ENCODE measurements at places on chromosomes 16 and 17.
A peak's percentile ranks its signal among the peaks of the same experiment; 100 is the strongest.

DNA sequence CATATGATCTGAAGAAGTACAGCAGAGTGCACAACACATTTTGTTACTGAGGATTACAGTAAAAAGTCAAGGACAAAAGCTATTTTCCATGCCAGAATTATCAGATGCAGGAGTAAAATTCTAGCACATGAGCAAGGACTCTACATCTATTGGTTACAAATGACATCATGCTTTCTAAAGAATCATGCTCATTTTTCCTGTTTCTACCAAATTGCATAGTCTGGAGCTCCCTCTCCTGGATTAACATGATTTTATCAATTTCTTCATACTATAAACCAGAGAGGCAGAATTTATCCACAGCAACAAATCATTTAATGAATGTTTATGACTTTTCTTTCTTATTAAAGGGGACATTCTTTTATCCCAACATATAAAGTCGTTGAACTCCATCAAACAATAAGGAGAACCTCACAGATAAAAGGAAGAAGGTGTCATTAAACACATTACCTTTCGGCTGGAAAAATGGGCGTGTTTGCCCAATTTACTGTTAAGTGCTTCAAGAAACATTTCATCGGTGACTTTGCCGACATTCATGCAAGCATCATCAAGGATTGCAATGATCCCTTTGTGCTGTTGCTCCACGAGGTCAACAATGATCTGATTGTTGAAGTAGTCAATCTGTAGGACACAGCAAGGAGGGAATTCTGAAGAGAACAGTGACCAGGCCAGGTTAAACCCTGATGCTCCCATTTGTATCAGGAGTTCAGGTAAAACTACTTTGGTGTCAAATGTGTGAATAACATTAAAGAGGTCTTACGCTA lies 121.7 kb downstream of the MYO1D start:
- no peak for DNase-seq

GRCh38 chr17:72516772-72517399 lies 396.1 kb downstream of the SOX9 start:
- no peak for DNase-seq

- DNase-seq = no peak
Observed at GRCh38 chr16:23365602-23366240, 63.6 kb downstream of the SCNN1B start.

DNA sequence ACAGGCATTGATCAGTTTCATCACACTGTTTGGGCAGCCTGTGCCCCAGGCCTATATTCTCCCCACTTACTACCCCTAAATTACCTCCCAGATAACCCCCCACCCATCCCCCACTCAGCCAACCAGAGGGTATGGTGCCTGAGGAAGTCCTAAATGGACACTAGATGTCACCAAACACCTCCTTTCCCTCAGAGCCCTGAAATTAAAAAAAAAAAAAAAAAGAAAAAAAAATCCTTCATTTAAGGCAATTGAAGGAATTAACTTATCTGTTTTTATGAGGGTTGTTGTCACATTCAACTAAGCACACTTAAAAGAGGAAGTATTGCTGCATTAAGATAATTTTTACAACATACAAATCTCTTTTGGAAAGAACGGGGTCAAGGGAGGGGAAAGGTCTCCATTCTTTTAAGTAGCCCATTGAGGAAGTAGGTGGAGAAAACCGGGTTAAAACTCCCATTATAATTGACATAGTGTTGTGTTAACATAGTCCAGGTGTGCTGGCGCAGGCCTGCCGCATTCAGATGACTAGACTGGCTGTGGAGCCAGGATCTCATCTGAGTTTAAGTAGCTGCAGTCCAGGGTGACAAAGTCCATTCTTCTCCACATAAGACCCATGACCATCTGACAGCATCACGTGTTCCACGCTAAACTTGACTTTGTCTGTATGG lies 46.3 kb downstream of the SNX11 start:
- no peak for DNase-seq

DNA sequence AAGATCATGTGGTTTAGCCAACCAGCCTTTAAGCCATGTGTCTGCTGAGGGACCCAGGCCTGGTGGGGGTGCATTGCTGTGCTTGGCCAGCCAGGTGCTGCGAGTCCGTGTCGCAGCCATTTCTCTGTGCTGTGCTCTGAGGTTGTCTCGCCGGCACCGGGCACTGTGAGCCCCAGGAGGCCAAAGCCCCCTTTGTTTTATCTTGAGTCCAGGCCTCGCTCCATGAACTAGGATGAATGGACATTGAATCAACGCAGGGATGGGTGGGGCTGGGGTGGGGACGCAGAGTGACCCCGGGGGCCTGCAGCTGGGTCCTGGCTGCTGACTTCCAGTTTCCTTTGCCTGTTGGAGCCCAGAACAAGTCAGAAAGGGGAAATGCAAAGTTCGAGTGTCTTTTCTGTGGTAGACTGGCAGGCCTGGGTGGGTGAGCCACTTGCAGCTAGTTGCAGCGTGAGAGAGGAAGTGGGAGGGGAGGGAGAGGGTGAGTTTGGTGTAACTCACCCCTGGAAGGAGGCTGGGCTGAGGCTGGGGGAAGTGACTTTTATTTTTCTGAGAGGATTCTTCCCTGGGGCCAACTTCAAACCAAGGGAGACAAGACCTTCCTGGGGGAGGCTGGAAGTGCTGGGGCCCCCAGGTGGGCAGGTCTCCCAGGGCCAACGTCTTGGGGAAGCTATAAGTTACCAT lies 324.7 kb downstream of the SEC14L1 start:
- DNase-seq = peak; percentile 87

- no peak for DNase-seq
Observed at GRCh38 chr17:4386406-4386805, 19.9 kb upstream of the UBE2G1 start.

GRCh38 chr17:19299214-19299747 lies 62.1 kb downstream of the EPN2 start:
- DNase-seq = no peak

GRCh38 chr16:7268182-7268581 lies 64.5 kb upstream of the RBFOX1 start:
- no peak for DNase-seq

DNA sequence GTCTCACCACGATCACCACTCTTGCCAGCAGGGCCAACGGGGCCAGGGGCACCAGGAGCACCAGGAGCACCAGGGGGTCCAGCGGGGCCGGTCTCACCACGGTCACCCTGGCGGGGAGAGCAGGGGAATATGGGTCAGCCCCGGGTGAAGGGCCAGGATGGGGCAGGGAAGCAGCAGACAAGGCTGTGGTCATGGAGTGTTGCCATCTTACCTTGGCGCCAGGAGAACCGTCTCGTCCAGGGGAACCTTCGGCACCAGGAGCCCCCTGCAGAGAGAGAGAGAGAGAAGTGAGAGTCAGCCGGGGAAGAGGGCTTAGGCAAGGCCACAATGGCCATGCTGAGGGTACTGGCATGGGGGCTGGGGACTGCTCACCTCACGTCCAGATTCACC lies 12.9 kb downstream of the COL1A1 start:
- DNase-seq = no peak

DNA sequence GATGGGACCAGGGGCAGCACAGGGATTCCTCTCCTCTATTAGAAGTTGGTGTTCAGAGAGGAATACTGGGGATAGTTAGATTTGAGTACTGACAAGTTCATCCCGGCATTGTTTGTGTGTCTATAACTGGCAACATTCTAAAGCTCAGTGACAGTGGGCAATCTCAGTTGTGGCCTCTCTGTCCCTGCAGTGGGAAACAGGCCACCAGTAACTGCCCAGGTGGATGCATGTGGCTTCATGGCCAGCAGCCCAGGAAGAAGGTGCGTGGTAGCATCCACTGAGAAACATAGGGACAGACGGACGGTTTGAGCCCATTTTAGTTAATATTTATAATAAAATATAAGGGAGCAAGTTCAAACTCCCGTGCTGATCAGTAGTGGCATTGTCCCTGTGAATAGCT lies 51.5 kb downstream of the B9D1 start:
- no peak for DNase-seq

DNA sequence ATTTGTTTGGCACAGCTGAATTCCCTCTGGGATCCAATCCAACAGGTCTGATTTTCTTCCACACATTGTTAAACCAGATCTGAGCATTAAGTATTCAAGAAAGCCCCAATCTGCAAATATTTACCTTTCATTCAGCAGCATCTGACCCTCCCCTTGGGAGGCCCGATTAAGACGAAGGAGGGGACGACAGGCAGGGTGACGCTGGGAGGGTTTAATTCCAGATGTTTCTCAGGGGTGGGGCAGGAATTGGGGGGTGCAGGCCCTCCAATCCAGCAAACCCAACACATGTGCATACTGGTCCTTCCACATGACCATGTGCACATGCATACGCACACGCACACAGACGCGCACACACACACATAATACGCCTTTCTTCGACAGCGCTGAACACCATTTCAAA lies 240.5 kb downstream of the GSG1L start:
- DNase-seq = no peak

- DNase-seq = no peak
Observed at GRCh38 chr17:79666111-79666510, 55.3 kb upstream of the RBFOX3 start.

DNA sequence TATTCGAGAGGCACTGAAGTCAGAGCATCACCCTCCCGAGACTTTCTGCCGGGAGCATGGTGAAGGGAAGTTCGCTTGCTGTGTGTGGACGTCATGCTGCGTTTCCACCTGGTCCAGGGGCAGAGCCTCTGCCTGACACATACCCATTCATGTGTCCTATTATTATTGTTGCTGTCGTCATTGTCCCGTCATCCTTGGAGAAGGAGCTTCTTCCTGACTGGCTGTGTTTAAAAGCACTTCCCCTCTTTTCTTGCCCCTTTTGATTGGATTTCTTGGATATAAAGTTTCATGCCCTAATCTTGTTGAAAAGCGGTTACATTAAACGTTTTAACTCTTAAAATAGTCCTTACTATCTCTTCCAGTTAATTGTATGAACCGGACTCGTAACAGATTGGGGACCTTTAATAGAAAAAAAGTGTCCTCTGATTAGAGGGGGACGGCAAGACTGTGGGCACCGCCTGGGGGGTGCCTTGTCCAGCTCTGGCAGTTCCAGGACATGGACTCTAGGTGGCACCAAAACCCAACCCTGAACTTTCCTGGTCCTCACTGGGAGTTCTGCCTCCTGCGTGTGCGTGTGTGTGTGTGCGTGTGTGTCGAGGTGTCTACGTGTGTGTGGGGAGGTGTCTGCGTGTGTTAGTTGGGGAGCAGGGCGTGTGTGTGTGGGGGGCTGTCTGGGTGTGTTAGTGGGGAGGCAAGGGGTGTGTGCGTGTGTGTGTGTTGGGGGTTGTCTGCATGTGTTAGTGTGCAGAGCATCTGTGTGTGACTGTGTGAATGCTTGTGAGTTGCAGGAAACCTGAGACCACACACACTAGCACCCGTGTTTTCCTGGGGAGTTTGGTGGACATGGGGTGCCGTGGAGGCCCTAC lies 133.3 kb upstream of the CIBAR2 start:
- DNase-seq = peak; percentile 60

GRCh38 chr17:50908860-50909764 lies 43.0 kb upstream of the TOB1 start:
- DNase-seq = peak; percentile 68

DNA sequence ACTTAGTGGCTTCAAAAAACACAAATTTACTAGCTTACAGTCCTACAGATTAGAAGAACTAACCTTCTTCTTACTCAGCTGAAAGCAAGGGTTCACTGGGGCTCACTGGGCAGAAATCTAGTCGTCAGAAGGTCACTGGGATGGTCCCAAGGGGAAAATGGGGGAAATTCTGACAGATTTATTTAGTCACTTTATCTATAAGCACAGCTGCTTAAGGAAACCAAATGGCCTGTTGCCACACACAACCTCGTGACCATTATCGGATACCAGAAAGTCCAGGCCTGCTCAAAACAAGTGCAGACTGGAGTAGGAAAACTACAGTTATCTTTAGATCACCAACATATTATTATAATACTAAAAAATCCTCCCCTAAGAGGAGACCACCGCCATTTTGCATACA lies 374.6 kb upstream of the ASIC2 start:
- DNase-seq = no peak

DNA sequence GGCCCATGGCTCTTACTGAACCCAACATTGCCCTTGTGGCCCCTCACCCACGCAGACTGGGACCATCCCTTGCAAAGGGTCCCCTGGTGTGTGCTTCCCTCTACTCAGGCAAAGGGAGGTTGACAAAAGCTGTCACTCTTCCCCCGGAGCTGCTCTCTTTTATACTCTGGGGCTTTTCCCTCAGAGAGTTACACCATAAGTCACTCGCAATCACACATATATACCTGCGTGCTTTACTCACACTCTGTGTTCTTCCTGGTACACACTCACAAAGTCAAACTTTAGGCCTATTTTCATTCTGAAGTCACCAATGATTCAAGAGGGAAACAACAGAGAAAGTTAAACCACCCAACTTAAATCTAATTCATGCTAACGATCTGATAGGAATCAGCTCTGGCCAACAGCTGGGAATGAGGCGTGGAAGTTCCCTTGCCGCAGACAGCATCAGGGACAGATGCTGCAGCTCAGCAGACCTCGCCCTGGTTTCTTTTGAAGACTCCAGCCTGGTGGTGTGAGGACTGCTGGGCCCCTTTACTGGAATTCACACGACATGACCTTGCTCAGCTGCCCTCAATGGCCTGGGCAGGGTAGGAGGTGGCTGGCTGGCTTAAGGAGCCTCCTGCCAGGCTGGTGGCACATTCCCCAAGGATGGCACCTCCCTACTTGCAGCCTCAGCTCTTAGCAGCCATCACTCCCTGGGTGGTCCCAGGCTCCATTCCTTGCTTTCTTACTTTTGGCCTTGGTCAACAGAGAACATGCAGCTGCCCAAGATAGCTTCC lies 27.3 kb downstream of the HIC1 start:
- no peak for DNase-seq

- DNase-seq = peak; percentile 90
Observed at GRCh38 chr17:45218895-45219661, 2.6 kb upstream of the FMNL1 start.

DNA sequence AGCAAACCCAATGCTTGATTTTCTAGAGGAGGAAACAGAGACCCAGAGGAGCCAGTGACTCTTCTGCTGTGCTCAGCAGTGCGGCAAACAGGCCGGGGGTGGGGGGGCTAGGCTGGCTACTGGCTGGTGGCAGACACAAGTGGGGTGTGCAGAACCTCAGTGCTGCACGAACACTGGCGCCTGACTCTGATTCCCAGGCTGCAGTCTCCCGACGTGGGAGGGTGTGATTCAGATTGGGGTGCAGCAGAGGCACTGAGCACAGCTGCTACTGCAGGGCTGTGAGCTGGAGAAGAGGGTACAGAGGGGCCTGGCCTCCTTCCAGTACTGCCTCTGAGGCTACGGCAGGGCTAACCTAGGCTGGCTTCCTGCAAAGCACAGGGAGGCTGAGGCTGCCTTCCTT lies 8.1 kb downstream of the RPL19 start:
- peak; percentile 45 for DNase-seq
